ENCODE measurements at places on chromosomes 4 and X.

GRCh38 chr4:153450544-153450917 is 15.6 kb upstream of the TMEM131L start:
- no peak for DNase-seq

DNA sequence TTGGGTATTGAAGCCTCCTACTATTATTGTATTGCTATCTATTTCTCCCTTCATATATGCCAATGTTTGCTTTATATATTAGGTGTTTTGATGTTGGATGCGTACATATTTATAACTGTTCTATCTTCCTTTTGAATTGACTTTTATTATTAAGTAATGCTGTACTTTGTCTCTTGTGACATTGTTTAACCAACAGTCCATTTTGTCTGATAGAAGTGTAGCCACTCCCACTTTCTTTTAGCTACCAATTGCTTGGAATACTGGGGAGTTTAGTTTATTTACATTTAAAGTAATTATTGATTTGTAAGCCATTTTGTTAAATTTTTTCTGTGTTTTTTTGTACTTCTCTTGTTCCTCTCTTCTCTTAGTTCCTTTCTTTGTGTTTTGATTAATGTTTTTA is 195.9 kb downstream of the GC start:
- DNase-seq: no peak

GRCh38 chr4:181870326-181870725 is 372.9 kb upstream of the TENM3 start:
- DNase-seq: no peak

GRCh38 chr4:2830632-2831610 is 12.7 kb upstream of the ADD1 start:
- DNase-seq: no peak

GRCh38 chrX:43835559-43835958 is 46.7 kb downstream of the MAOB start:
- no peak for DNase-seq

GRCh38 chr4:73615613-73616012 is 4.6 kb downstream of the RASSF6 start:
- no peak for DNase-seq

DNA sequence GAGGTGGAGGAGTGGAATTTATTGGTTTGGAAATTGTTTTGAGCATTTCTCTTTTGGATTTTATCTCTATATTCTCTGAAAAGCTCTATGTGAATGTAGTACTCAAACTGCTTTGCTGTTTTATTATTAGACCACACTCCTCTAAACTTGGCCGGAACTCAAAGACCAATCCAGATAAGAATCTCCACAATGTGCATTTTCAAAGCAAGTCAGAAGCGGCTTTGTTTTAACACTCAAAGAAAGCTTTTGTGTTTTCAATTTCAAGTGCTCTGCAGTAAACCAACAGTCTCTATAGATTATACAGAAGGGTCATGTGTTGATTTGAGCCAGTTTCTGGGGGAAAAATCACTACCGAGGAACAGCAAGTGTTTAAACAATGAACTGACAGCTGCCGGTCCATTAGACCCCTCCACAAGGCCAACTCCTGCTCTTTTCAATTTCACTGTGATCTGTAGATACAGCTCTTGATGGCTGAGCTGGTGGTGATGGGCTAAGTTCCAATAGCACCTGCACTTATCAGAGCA is 79.4 kb downstream of the FTHL17 start:
- no peak for DNase-seq

DNA sequence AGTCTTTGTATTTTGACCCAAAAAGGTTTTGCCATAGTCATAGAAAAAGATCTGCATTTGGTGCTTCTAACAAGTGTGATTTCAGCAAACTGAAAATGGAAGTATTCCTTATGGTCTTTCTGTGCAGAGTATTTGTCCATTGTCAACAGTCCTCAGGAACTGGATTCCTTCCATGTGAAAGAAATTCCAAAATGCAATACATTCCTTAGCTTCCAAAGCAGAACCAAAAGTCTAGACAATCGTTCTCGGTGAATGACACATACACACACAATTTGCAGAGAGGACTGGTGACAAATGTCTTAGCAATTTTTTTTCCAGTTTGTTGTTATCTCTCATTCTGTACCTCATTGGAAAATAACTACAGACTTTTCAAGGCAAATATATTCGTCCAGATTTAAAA is 562.2 kb upstream of the SLIT2 start:
- DNase-seq: no peak

DNA sequence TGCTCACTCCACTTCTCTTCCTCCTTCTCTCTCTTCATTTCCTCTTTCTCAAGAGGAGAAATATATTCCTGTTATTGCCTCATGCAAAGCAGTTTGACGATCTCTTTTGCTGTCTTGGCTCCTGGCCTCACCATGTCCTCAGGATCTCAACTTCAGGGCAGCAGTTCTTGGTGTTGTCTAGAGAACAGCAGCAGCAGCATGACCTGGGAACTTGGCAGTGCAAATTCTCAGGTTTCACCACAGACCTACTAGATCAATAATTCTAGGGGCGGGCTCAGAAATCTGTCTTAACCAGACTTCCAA is 193.4 kb upstream of the EDNRA start:
- DNase-seq: no peak
